ENCODE measurements at places on chromosomes 11 and 22.

GRCh38 chr22:42664976-42665831 is 16.0 kb upstream of the CYB5R3 start:
- no peak for DNase-seq

- DNase-seq: no peak
These were observed 4.8 kb upstream of the TRABD start for GRCh38 chr22:50180727-50181521.

DNA sequence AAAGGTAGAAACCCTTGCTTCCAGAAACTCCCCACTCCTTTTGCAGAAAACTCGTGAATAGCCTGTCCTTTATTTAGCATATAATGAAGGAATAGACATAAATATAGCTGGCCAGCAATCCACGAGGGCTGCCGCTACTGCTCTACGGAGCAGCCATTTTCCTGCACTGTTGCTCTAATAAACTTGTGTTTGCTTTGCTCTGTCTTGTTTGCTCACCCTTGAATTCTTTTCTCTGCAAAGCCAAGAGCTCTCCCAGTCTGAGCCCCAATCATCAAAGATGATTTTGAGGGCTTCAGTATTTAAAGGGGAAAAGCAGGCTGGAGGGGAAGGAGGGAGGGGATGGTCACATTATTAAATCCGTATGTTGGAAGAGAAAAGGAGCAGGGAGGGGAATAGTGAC is 16.6 kb upstream of the CHKA start:
- DNase-seq: no peak

GRCh38 chr11:119940401-119940976 is 197.4 kb downstream of the TRIM29 start:
- DNase-seq: no peak

DNA sequence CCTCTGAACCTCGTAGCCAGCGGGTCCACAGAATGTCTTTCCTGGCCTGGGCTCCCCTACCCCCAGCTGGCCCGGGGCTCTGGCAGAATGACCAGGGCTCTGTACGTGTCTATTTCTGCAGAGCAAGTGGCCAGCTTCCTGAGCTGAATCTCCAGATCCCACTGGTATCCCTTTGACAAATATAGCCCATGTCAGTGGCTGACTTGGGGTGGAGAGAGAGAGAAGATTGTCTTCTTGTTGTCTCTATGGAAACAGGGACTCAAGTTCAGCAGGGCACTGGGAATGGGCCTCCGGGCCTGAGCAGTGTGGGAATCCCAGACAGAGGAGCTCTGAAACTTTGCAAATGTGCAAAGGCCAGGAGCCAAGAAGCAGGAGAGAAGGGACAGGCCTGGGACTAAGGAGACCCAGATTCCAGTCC is 33.9 kb downstream of the ANO1 start:
- no peak for DNase-seq

- DNase-seq: no peak
These were observed 85.0 kb downstream of the LARGE1 start for GRCh38 chr22:33835265-33835664.

DNA sequence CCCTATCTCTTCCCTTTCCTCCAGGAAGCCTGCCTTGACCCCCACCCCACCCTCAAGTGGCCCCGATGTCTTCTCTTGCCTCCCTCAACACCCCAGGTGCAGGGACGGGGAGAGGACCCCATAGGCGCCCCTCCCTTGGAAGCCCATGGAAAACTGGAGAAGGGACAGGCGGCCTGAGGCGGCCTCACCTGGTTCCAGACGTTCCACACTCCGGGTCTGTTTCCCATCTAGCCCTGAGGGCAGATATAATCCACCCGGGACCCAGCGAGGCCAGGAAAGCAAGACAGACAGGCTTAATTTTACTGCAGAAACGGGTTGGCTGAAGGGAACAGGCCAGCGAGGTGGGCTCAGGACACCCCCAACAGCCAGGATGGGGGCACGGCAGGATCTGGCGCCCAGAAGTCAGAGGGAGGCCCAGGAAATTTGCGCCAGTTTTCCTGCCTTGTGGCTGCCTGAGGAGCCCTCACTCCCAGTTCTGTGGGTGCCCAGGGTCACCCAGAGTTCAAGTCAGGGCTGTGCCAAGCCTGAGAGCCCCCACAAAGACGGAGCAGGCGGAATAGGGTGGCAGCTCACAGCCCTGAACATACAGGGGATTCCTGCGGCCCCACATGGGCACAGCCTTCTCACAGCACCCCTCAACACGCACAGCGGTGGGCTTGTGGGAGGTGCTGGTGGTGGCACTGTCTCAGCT is 3.0 kb upstream of the SIGIRR start:
- no peak for DNase-seq

All from RPMI8226 (cell line).